ENCODE measurements at places on chromosomes 16 and 17.

- peak; percentile 24 for DNase-seq
Observed at GRCh38 chr16:67562918-67563707, 787 bp downstream of the CTCF start.

GRCh38 chr17:57375770-57376225 is 119.5 kb downstream of the MSI2 start:
- no peak for DNase-seq

DNA sequence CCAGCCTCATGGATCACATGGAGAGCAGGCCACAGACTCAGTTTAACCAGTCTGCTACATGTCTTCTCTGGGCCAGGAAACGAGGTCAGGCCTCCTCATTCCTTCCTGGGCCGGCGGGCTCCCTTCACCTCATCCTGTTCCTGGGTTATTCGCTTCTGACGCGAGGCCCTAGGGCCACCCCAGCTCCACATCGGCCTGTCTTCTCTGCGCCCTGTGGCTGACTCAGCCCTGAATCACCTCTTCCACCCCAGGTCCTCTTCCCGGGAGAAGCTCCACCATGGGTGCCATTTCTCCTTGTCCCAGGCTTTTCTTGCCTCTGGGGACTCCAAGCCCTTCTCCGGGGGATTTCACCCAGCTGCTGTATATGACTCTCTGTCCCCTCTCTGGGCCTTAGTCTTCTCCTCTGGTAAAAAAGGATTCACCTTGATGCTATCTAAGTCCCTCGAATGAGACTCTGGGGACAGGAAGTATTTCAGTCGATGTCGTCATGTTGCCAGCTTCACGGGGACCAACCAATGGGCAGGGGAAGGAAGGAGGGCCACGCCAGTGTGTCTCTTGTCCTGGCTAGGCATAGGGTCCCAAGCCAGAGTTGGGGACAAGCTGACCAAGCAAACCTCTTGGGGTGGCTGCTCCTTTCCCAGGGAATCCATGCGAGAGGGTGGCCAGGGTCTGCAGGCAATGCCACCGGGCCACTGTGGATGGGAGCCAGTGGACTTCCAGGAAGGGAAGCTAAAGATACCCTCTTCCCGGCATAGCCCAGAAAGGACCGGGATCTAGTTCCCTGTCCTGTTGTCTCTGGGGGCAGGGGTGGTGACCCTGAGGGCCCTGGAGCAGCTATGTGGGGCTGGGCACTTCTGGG is 58.7 kb downstream of the SOCS3 start:
- no peak for DNase-seq

GRCh38 chr17:39671651-39672521 is 3.6 kb downstream of the PNMT start:
- DNase-seq = no peak

DNA sequence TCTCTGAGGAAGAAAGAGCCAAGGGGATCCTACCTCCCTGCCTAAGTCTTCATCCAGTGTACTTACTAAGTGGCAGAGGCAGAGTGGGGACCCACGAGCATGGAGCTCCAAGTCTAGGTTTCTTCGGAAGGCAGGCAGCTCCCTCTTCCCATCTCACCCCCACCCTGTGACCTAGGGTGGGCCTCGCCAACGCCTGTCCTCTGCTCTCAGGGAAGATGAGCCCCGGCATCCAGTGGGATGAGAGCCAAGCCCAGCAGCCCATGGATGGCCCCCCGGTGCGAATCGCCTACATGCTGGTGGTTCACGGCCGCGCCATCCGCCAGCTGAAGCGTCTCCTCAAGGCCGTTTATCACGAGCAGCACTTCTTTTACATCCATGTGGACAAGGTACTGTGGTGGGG is 8.3 kb downstream of the XYLT2 start:
- no peak for DNase-seq

DNA sequence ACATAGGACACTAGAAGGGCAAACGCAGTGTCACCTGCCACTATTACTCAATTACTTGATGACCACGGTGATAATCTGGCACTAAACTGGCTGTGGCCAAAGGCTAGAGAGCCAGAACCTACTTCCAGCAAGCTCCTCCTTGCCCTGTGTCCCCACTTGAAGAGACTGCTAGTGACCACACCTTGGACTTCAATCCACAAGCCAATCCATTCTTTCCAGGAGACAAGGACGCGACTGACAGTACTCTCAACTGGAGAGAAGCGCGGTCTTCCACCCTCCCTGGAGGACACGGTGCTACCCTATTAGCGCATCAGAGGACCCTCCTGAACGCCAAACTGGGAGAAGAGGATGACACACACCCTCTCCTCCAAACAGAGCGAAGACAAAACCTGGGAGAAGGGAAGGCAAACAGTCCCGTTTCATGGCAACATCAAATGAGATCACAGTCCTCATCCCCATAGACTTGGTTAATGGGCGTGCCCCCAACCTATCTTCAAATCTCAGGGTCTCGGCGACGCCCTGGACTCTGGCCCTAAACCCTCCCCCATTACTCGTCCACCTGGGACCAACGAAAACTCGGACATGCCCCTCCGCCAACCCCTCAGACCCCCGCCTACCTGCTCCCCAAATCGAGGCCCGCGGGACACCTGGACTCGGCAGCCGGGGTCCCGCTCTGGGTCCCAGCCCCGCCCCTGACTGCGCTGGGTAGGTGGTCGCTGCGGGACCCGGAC is 508 bp downstream of the FLCN start:
- no peak for DNase-seq

- no peak for DNase-seq
Observed at GRCh38 chr17:47736501-47737495, 3.8 kb downstream of the TBX21 start.

Data from left renal pelvis (tissue), 4 donors.